IMR-90 (cell line): ENCODE measurements at places on chromosomes 5 and 9. TPM values are rescaled to one million over a fixed set of nuclear protein-coding genes. Genes with fewer than 3 reads are reported as not detected.

The SLC36A2 gene
- polyA plus RNA-seq = not detected in 2 replicates

The BRD3 gene
- 7.1 and 7.2 TPM in 2 replicates for polyA plus RNA-seq

The DPH7 gene
- polyA plus RNA-seq = 33.0 and 33.7 TPM in 2 replicates

The FGFR4 gene
- polyA plus RNA-seq = 2.4 TPM in 2 replicates

The PAXX gene
- 24.6 and 30.2 TPM in 2 replicates for polyA plus RNA-seq

The PFN3 gene
- not detected in 2 replicates for polyA plus RNA-seq

The GHR gene
- polyA plus RNA-seq = 0.36 and 0.49 TPM in 2 replicates
